NCI-H2029 (cell line): ENCODE measurements at places on chromosomes 1 and 21.

- no peak for DNase-seq
These were observed 568.2 kb upstream of the ZP4 start for GRCh38 chr1:238458899-238459298.

GRCh38 chr1:45834689-45835088, 31.3 kb downstream of the MAST2 start:
- DNase-seq = no peak

DNA sequence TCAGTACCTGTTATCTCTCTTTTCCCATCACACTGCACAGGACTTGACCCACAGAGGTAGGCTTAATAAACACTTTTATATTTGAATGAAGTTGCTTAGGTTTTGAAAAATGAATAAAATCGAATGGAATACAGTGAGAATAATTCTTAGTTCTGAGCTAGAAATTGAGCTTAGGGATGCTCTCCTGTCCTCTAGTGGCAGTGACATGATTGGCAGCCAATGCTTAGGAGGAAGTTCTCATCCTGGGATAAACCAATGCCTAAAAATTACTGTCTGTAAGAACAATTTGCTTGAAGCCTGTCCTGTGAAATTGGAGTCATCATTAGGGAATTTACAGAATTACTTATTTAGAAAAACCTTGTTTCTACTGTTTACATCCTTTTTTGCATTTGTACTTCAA, 21.3 kb upstream of the CYP4X1 start:
- no peak for DNase-seq

- no peak for DNase-seq
These were observed 85.2 kb downstream of the KIRREL1 start for GRCh38 chr1:158078569-158079080.

GRCh38 chr1:240070188-240070587, 21.5 kb upstream of the FMN2 start:
- no peak for DNase-seq

DNA sequence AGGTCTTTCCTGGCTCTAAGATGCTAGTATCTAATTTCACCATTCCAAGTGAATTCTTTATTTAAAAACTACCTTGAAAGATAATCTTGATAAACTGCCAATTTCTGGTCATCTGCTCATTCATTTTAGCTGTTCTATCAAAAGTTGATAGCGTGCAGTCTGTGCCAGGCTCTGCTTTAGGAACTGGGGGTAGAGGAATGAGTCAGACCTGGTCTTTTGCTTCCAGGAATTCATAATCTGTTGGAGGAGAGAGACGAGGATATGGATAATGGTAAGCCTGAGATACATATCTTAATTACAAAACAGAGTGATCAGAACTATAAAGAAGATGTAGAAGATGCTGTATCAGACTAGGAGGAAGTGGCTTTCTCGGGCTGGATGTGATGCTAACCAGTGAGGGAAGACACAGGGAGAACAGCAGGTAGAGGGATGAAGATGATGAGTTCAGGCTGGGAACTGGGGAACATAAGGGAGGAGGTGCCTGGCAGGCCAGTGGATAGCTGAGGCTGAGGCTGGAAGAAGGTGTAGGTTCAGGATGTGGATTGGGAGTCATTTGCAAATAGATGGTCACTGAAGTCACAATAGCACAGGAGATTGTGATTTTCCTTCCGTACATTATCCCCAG, 12.3 kb upstream of the PHC2 start:
- DNase-seq = no peak

GRCh38 chr1:31585736-31586365, 9.5 kb downstream of the TINAGL1 start:
- no peak for DNase-seq

- no peak for DNase-seq
These were observed 6.1 kb downstream of the HSPA13 start for GRCh38 chr21:14376854-14377253.

DNA sequence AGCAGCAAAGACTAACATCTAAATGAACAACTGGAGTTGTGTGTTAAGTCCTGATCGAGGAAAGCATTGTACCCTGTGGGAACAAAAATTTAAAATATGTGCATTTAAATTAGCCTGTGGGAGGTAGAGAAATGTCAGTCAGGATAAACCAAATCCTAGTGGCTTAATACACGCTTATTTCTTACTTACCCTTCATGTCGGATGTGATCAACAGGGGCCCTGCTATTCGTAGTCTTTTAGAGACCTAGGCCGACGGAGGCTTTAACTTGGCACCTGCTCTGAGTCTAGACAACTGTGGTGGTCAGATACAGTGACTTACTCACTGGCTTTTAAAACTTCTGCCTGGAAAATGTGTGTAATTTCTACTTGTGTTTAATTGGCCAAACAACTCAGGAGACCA, 10.2 kb downstream of the GSTM3 start:
- no peak for DNase-seq

DNA sequence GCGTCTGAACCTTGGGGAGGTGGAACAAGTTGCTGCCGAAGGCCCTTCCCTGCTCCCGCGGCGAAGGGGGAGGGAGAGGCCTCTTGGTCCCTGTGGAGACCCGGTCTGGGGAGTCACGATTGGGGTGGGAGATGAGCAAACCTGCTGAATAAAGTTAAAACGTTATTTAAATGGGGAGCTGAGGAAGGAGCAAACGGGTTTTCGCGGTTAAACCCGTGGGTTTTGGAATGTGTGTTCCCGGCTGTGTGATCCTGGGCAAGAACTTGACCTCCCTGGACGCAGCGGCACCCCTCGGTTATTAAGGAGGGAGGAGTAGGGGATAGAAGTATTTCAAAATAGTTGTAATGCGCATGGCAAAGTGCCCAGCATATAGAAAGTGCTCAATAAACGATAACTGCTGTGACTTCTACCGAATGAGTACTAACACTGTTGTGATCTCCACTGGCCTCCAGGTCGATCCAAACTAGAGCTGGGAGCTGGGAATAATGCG, 3.4 kb downstream of the FAM110D start:
- DNase-seq = no peak

DNA sequence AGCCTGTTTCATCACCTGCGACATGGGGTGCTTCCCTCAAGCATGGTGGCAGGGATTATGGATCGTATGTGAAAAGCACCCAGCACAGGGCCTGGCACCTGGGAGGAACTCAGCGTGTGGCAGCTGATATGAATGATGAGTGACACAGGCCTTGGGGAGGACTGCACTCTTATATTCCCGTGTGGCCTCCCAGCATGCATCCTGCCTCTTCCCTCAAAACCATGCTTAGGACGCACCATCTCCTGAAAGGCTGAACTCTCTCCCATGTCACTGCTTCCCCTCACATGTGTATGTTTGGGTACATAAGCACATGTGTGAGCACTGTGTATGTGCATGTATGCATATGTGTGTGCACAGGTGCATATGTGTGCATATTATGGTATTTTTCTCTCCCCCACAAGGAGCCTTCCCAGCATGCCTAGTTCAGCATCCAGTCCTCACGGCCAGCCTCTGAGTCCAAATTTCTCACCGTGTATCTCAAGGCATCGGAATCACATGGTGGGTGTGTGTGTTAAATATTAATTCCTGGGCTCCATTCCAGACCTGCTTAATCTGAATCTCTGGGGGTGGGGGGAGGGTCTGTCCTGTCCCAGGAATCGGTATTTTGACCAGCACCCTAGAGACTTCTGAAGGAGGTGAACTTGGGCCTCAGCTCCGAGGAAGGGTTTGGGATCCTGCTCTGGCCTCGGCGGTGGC, 12.8 kb downstream of the MYOM3 start:
- DNase-seq = no peak

GRCh38 chr1:174639461-174639860, 191.7 kb downstream of the GPR52 start:
- DNase-seq = no peak

GRCh38 chr21:41839387-41840000, 39.6 kb downstream of the PRDM15 start:
- no peak for DNase-seq

DNA sequence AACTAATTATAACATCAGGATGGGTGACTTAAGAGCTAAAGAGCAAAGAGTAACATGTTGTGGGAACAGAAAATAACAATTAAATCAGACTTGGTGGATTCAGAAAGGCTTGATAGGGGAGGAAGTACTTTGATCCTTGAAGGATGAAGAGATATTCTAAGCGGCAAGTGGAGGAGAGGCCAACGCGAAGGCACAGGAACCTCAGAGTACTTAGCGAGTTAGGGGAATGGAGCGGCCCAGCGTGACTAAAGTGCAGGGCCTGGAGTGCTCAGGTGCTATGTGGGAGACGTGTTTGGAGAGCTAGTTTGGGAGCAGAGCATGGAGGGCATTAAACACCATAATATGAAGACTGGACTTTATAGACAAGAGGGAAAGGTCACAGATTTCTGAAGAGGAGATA, 64.3 kb downstream of the ADCY10 start:
- no peak for DNase-seq

DNA sequence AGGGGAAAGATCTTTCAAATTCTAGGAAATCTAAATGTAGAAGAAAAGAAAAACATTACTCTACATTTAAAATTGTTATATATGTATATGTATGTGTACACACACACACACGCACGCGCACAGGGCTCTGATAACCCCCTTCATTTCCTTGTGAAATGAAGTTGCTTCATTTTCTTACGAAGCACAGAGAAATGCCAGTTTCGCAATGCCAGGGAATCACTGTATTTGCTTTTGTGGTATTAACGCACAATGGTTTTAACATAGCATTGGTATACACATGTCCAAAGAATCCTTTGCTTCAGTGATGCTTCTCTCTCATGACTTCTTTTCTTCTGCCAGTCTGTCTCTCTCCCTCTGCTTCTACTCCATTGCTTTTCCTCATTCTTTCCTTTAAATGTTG, 8.4 kb upstream of the DDAH1 start:
- DNase-seq = no peak
